ENCODE measurements at places on chromosomes 2 and 18.
A peak's percentile ranks its signal among the peaks of the same experiment; 100 is the strongest.

GRCh38 chr18:52875725-52876124, 535.7 kb downstream of the DCC start:
- no peak for DNase-seq

- no peak for DNase-seq
Observed at GRCh38 chr18:58557008-58557435, 71.9 kb downstream of the ALPK2 start.

GRCh38 chr2:43238176-43238575, 11.8 kb upstream of the ZFP36L2 start:
- DNase-seq, result no peak

GRCh38 chr2:237591141-237591881, 777 bp upstream of the RAB17 start:
- DNase-seq, result no peak

DNA sequence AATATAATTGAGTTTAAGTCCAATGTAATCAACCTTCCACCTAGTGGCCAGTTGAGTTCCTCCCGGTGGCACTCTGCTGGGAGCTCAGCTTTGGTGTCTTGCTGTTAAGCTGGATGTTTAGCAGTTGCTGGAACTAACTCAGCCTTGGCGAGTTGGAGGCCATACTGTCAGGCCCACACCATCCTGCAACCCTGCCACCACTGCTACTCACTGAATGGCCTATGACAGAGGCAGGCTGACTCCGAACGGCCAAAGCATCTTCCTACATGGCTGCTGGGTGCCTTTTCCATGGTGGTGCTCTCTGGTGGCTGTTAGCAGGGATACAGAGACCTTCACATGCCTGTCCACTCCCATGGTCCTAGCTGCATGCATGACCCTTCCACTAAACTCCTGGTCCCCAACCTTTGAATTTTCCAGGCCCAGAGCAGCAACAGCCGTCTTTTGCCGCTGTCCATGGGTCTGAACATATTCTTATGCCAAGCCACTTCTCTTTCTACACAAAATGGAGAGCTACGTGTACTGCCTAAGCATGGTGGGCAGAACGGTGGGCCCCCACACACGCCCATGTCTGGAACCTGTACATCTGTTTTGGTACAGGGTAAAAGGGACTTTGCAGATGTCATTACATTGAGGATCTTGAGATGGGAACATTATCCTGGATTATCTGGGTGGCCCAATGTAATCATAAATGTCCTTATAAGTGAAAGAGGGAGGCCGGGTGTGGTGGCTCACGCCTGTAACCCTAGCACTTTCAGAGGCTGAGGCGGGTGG, 15.0 kb upstream of the TRAF3IP1 start:
- no peak for DNase-seq

DNA sequence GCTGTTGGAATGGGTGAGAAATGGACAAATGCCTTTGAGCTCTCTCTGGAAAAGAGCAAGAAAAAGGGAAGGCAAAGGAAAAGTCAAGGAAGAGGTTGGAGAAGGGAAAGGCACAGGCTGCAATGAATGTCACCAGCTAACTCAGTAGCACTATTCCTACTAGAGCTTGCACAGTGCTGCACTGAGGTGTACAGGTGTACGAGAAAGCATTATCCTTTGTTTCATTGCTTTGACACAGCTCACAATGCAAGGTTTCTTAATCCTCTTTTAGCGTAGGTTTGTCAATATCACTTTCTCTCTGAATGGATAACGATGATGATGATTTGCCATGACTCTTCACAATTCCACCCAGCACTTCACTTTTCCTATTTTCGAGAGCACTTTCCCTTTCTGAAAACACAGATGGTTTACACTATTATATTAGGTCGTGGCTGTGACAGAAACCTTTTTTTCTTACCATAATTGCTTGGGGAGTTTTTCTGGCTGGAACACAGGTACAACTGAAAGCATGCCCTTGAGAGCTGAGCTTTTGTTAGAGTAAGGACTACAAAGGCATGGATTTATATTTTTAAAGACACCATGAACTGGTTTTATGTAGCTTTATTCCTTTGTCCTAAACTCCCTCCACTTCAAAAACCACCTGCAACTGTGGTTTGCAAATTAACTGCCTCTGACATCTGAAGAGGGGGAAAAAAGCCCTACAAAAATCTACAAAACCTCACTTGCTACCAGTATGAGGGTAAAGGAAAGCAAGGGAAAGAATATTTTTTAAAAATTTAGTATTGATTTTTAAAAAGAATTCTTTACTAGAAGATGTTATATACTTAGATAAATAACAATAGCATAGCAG, 265.5 kb downstream of the TGIF1 start:
- DNase-seq, result no peak

DNA sequence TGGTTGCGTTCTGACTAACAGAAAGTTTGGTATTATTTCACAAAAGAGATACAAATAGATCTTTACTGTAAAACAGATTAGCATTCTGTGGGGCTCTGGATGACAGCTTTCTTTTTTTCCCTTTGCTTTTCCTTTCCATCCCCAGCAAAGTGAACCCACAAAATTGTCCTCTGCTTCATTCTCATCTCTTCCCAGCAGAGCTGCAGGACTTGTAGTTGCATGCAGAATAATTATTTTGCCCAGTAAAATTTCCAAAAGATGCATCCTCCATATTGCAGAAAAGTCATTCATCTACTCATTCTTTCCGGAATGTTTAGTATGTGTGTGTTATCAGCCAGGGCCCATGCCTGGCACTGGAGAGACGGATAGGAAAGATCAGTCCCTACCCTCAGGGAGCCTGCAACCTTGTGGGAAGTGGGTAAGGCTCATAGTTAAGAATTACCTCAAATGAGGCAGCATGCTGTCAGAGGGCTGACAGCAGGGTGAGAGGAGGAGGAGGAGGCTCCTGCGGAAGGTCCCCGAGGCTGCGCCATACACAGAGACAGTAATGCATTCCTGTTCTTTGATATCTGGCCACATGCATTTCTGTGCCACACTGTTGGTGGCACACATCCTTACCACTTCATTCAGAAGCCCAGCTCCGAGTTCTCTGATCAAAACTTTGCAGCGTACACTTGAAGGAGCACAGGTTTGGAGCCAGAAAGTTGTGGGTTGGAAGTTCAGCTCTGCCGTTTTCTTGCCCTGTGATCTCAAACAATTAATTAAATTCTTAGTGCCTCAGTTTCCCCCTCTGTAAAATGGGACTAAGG, 225.4 kb downstream of the MYCN start:
- DNase-seq, result peak; percentile 99

DNA sequence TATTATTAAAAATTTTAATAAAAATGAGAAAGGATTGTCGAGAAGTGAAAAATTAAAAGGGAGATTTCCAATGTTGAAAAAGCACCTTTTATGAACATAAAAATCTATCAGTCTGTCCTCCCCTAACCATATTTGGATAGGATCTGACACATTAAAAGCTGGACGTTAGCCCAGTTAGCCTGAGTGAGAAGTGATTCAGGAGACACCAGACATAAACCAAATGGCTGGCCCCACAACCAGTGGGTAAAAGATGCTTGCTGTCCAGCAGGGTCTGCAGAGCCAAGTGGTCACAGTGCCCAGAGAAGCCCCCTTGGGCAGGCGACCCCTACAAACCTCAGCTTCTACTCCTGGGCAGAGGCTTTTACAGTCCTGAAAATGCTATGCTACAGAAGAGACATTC, 253.8 kb upstream of the LYPD1 start:
- no peak for DNase-seq

- no peak for DNase-seq
Observed at GRCh38 chr2:33488715-33489540, 12.5 kb downstream of the RASGRP3 start.

- no peak for DNase-seq
Observed at GRCh38 chr2:15293262-15293937, 267.7 kb downstream of the NBAS start.

DNA sequence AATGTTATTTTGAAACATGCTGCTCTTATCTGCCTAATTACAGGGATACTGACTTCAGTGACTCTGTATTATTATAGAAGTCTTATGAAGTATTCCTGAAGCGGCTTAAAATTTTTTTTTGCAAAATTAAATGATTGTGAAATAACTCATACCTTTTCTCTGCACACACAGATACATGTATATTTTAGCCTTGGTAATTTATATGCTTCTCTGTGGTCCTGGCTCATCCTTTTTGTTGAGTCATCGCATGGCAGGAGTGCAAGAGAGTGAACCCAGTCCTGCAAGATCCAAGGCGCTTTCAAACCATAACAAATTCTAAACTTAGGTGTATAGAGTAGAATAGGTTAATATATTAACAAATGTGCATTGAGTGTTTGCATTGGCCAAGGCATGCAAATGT, 8.6 kb downstream of the CCNT2 start:
- DNase-seq, result no peak

DNA sequence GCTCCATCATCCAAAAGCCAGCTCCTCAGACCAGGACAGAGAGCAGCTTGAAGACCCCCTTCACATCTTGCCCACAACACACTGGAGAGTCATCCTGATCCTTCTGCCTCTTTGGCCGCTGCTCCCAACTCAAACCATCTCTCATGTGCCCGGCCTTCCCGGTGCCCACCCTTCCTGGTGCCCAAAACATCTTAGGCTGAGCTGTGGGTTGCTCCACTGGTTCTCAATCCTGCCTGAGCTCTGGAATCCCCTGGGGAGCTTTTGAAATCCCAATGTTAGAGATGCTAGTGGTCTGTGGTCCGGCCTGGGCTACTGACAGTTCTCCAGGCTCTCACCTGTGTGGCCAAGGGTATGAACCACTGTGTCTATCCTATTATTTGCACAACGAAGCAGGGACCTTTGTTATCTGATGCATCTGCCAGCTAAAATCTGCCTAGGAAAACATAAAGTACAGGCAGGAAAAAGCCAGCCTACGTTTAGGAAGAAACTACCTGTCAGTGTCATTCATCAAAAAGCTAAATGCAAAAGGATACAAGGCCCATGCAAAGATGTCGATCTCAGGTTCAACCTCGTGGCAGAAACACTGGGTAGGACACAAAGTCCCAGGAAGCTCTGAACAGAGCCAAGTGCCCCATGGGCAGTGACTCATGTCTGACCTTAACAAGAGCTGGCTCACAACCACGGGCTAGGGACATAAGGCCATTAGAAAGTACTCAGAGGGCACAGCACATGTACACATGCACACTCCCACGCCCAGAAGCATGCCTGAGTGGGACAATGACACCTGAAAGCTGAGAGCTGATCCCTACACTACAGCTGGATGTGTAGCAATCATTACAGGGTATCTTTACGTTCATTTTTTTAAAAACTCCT, 30.8 kb downstream of the TBC1D8 start:
- DNase-seq, result peak; percentile 62

DNA sequence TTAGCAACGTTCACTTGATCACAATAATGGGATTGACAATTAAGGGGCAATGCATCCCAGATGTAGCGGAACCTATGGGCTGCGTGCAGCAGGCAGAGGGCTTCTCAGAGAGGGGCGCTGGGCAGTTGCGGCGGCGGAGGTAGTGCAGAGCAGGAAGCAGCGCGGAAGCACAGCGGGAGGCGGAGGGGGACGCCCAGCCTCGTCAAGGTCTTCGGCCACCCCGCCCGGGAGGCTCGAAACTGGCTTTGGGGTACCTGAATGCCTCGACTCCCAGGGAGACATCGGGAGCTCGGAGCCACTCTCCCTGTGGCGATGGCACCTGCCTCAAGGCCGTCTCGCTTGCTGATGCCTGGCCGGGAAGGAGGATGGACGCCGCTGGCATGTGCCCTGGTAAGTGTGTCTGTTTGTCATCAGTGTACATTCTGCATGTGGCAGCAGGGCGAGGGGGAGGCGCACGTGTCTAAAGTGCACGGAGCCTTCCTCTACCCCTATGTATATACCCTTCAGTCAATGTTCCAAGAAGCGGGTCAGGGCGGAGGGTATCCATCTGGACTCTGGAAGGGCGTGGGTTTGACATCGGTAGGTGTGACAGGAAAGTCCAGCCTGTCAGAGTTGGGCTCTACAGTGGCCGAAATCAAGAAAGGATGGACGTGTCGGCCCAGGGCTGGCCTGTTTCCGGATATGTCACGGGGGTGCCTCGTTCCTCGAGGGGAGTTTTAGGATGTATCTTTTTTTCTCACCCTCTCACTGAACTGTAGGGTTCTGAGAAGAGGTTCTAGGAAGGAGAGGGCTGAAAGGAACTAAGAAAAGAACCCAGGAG, 7.5 kb upstream of the SP9 start:
- DNase-seq, result peak; percentile 39

GRCh38 chr18:65735155-65735554, 15.7 kb upstream of the CDH7 start:
- DNase-seq, result no peak

DNA sequence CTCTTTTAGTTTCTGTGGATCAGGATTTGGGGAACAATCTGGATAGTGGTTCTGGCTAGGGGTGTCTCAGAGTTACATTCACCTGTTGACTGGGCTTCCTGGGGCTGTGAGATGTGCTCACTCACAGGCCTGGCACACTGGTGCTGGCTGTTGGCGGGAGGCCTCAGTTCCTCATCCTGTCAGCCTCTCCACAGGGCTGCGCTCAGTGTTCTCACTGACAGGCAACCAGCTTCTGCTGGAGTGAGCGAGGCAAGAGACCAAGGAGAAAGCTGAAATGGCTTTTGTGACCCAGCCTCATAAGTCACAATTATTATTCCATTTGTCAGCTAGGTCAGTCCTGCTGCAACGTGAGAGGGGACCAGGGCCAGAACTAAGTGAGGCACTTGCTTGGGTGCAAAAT, 180.6 kb upstream of the GLI2 start:
- no peak for DNase-seq

DNA sequence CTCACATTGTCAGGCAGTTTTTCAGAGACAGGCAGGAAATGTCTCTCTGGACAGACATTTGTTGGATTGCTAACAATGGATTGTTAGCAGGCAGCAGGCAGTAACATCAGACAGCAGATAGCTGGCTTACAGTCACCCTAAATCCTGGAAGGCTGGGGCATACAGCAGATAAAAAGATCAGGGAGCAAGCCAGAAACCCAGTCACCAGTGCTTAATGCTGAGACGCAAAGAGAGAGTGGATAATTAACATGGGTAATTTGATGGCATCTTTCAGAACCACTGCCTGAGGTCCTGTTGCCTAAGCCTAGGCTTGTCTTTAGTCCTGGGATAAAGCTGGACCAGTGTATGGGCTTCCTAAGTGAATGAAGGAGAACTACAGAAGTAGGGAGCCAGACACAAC, 22.4 kb downstream of the MC4R start:
- no peak for DNase-seq

DNA sequence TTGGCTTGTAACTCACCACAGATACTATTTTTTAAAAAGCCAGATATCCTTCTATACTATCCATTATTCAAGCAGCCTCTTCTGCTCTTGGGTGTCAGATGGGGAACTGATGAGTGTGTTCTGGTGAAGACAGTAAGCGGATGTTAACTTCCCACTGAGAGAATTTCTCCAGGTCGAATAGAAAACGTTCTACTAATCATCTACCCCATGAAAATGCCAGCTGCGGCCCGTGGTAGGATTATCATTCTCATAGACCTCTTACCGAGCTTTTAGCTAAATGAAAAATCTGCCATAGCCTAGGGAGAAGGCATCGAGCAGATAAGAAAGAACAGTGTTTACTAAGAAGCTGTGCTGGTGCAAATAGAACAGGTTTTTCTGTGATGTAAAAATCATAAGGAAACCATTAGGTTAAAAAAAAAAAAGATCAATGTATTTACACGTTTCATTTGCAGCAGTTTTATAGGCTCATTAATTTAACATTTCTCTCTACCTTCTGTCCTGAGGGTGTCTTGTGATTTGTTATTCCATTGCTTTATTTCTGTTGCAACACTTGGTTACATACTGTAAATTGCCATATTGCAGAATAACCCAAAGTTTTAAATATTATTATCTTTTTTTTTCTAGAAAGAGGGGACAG, 1521.5 kb upstream of the ZEB2 start:
- no peak for DNase-seq

Measured in NCI-H526 (cell line).